Stimulated activated CD4-positive, alpha-beta T cell treated with anti-CD3 and anti-CD28 coated beads, TNF-alpha, amount 100 ng/mL, for 48 hours (primary cell): ENCODE measurements at places on chromosomes 3 and 15.

GRCh38 chr15:65688462-65688861 lies 66.7 kb downstream of the SLC24A1 start:
- DNase-seq = no peak

DNA sequence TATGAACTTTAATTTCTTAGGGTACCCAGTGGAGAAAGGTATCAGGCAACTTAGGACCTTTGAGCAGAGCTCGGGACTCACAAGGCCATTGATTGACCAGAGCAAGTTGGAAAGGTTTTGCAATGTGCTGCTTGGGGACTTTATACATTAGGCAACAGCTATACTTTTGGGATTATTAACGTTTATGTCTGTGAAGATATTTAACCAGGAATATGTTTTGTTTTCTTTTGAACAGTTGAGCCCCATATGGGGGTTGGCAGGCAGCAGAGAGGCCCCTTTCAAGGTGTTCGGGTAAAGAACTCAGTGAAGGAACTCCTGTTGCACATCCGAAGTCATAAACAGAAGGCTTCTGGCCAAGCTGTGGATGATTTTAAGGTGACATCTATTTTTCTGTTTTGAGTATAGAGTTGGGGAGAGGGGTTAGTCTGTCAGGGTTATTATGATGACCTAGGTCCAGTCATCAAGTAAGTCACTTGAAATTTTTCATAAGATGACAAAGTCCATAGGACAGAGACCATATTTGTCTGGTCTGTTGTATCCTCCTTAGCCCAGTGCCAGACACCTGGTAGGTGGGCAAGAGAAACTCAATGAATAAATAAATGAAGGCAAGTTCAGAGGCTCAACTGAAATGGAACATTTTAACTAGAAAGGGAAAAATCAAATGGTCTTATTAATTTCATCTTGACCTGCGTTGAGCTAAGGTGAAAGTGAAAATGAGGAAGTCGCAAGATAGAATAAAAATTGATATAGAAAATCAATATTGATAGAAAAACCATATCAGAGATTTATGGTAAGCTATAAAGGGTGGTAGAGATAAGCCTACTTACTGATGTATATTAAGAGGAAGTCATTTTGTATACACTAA lies 2.8 kb downstream of the NFKBIZ start:
- DNase-seq = no peak

DNA sequence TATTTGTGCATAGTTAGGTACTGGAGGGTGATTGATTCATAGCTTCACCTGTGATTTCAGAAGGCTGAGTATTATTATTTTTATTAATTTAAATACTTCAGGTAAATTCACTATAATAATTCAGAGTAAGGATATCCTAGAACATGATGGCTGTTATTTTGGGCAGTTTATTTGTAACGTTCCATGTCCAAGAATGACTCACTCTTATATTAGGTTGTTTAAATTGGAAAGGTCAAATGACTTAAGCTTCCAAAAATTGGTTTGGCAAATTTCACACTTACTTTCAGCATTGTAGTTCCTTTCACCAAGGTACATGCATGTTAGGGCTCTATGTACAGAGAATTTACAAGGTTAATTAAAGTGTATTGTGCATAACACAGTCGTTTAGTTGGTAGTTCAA lies 120.2 kb downstream of the EPHA3 start:
- DNase-seq = no peak

GRCh38 chr3:140244893-140245292 lies 309.9 kb downstream of the CLSTN2 start:
- no peak for DNase-seq

- DNase-seq = no peak
Measured at GRCh38 chr15:75209289-75209676, 7.6 kb downstream of the C15orf39 start.
